ENCODE measurements at places on chromosomes 7 and 10.

DNA sequence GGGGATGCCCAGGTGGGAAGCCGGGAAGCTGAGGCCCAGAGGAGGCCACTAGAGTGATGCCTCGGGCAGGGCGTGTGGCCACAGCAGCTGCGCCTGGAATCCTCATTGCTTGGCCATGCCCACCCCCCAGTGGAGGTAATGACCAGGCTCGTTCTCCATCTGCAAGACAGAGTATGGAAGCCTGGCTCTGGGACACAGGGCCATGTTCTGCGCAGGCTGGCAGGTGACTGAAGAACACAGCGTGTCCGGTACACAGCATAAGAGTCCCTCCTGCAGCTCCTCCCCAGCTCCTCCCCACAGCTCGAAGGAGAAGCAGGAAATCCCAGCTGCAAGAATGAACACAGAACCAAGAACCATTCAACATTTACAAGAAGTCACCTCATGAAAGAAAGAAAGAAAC, 64.8 kb downstream of the SMURF1 start:
- no peak for DNase-seq

GRCh38 chr10:126177417-126178030, 210.8 kb downstream of the ADAM12 start:
- no peak for DNase-seq

GRCh38 chr7:139570119-139570518, 46.6 kb downstream of the CLEC2L start:
- DNase-seq, result no peak

GRCh38 chr7:37013771-37014170, 289.5 kb upstream of the AOAH start:
- DNase-seq, result no peak

DNA sequence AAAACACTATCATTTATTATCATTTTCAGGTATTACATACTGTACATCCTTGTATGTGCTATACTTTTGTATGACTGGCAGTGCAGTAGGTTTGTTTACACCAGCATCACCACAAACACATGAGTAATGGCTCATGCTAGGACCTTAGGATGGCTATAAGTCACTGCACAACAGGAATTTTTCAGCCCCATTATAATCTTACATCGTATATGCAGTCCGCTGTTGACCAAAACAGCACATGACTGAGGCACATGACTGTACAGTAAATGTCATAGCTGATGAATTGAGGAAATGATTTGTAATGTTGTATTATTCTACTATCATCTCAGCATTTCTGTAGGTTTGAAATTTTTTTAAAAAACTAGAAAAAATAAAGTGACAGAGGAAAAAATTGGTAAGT, 38.6 kb downstream of the BPGM start:
- DNase-seq, result no peak

GRCh38 chr10:115001506-115002381, 63.7 kb downstream of the TRUB1 start:
- DNase-seq, result no peak

DNA sequence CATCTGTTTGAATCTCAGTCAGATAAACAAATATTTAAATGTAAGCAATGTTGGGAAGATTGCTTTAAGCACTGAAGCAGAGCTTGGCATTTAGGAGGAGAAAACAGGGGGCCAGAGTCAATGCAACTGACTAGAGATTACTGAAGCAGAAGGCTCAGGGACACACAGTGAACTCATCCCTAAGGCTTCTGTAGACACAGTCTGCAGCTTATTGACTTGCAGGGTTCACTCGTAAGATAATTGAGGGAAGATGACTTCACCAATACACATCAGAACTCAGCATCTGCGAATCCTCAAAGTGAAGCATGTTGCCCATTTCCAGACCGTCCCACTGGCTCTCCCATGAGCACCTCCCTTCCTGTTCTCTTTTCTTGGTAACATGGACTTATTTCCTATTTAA, 363.4 kb upstream of the PFKP start:
- DNase-seq, result no peak

- no peak for DNase-seq
These were observed 214.6 kb downstream of the PRPF18 start for GRCh38 chr10:13801156-13801906.

GRCh38 chr10:110215286-110216170, 8.1 kb downstream of the MXI1 start:
- DNase-seq, result no peak

DNA sequence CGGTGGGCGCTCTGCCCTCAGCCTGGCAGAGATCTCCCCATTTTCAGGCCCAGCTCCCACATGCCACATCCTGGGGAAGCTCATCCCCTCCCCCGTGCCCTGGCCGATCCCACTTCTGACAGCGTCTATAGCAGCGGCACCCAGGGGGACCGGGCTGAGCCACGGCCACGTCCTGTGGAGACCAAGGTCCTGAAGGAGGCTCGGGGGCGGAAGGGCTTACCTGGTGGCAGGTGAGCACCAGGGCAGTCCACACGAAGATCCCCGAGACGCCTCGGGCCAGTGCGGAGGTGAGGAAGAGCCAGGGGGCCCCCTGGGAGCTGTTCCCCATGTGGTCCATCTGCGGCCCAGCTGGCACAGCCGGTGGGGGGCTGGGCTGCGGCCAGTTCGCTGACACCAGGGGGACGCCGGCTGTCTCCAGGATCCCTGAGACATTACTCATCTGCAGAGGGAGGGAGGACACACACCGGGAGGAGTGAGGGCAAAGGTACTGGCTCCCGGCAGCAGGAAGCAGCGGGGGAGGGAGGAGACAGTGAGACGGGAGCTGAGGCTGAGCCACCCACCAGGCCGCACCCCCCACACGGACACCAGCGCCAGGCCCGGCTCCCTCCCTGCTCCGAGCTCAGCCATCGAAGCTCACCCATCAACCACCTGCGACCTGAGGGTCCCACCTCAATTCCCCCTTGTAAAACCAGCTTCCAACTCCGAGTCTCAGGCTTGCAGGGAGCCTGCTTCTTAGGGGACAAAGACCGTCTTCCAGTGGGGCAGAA, 776 bp downstream of the TMEM184A start:
- DNase-seq, result peak; percentile 98

- DNase-seq, result no peak
These were observed 53.1 kb upstream of the CXCL12 start for GRCh38 chr10:44437840-44438511.

- DNase-seq, result no peak
These were observed 101.8 kb downstream of the GNAT3 start for GRCh38 chr7:80410081-80410480.

DNA sequence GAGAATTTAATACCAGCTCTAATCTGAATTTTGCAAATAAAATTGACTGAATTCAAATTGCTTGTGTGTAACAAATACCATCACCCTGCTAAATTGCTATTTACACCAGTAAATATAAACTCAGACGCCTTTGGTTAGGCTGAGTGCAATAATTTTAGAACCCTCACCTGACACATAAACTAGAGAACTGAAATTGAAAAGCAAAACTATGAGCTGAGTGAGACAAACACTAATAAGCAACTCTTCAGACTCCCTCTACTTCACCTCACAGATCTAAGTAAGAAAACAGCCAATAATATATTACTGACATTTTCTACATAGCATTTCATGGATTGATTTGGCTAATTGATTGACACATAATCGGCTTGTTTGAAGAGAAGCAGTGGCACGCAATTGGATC, 621.2 kb downstream of the REEP3 start:
- DNase-seq, result no peak

- DNase-seq, result no peak
These were observed 3.1 kb downstream of the LDB3 start for GRCh38 chr10:86671419-86671818.

DNA sequence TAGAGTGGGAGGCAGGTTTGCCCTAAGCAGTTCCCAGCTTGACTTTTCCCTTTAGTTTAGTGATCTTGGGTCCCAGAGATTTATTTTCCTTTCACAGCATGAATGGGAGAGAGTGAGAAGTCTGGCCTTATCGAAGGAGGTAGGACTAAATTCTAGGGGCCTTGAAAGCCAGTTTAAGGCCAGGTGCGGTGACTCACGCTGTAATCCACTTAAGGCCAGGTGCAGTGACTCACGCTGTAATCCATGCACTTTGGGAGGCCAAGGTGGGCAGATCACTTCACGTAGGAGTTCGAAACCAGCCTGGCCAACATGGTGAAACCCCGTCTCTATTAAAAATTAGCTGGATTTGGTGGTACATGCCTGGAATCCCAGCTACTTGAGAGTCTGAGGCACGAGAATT, 392.2 kb downstream of the ACTR3B start:
- no peak for DNase-seq

GRCh38 chr10:71080381-71081228, 131.8 kb upstream of the UNC5B start:
- no peak for DNase-seq

DNA sequence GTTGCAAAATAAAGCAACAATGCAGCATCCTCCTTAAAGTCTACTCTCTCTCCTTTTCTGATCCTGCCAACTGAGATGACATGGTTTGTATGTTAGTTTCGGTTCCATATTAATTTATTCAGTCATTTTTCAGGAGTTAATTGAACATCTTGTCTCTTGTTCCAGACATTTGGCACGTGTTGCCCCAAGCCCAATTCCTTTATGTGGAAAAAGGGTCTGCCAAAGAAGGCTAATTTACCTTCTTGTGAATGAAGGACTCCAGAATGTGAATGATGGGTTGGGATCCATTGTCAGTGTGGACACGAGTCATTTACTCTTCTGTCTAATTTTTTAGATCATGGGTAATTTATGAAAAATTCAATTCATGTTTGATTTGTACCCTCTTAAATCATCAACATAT, 350.9 kb upstream of the LRGUK start:
- DNase-seq, result no peak

GRCh38 chr7:77702968-77703472, 6.8 kb downstream of the RSBN1L start:
- no peak for DNase-seq

DNA sequence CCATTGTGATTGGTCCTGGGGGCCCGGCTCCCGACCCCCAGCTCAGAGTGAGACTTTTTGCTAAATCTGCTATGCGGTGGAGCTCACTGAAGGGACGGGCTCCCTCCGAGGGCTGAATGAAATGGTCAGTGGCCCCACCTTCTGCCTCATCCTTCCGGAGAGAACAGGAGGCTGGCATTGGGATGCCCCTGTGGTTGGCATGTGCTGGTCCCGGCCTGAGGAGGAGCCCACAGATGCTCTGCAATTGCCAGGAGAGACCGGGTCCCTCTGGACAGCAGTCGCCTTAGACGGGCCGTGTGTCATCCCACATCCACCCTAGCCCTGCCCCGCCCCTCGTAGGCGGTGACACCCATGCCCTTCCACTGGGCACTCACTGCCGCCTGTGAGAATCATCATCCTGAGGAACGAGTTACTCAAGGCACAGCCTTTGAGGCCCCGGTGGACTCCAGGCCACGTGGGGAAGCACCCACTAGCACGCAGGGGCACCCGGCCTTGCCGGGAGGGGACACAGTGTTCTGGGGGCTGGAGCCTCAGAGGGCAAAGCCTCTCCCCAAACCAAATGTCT, 21.2 kb upstream of the DPYSL4 start:
- no peak for DNase-seq

DNA sequence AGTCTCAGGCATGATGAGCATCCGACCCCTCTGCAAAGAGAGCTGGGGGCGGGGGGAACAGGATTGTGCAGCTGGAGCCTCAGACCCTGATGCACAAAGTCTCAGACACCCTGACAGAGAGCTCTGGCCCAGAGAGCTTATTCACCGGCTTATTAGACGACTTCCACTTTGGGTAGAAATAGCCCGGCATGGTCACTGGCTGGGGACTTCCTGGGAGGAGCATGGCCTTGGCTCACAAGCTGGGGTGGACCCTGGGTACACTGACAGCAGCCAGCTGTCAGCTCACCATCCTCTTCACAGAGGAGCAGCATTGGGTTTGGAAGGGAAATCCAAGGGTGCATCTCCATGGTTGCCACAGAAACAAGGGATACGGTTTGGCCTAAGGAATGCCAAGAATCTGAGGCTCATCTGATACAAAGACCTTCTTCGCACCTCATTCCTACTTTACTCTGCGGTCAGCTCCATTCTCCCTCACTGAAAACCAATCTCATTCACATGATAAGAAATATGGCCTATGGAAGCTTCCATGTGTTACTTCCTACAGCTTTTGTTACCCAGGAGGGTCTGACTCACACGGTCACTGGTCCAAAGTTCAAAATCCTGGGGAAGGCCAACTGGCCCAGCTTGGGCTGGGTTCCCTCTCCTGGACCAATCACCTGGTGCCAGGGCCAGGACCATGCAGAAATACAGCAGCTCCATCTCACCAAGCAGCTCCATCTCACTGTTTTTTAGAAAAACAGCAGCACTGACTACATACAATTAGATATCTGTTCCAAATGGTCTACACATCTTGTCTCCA, 25.1 kb downstream of the ZNF467 start:
- DNase-seq, result no peak

DNA sequence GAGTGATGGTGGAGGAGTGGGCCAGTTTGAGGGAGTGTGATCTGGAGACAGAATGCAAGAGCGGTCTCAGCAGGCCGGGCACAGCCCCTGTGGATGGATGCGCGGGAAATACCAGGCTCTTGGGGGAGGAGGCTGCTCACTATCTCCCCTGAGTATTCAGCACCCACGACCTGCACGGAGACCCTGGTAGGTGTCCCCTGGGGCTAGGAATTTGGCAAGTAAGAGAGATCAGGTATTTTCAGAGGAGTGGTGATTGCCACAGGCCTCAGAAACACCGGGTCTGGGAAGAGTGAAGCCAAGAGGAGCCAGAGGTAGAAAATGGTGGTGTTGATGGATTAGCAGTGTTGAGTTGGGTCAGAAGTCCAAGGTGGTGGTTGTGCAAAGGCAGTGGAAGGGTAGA, 426.3 kb downstream of the PAXIP1 start:
- no peak for DNase-seq

GRCh38 chr10:79073784-79074432, 5.1 kb downstream of the ZMIZ1 start:
- no peak for DNase-seq

DNA sequence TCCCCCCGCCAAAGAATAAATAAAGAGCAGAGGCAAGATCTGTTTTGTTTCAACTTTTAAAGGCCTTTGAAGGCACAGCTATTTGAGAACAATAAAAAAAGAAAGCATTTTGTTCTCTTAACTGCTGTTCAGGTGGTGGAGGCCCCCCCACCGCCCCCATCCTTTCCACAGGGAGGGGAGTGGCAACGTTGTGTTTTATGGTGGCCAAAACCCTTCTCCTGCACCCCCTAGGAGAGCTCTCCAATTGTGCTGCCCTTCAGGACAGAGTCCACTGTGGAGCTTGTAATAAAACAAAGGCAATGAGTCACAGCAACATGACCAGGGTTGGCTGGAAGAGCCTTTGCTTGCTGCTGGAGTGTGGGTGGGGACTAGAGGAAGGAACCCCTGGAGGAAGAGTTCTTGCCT, 987.9 kb downstream of the KCNMA1 start:
- DNase-seq, result peak; percentile 16

Measured in A549 (cell line).